ENCODE measurements at places on chromosomes 5 and 9.

GRCh38 chr5:180938294-180938693 lies 39.3 kb downstream of the BTNL8 start:
- DNase-seq: no peak

DNA sequence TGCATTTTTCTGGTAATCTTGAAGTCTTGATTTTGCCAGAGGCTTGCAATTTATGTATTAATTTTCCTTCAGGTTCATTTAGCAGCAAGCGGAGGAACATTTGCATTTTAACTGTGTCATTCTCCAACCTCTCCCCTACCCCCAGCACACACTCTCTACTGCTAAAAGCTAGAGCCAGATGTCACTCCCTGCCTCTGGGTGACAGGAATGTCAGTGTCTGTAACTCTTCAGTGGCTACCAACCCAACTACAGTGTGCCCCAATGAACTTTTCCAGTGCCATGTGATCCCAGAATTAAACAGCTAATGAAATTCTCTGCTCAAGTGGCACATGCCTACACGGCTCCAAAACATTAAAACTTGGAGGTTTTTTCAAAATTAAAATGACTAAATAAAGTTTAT lies 260.3 kb downstream of the GOLPH3 start:
- no peak for DNase-seq

- DNase-seq: no peak
Observed at GRCh38 chr5:5504325-5504724, 81.8 kb downstream of the ICE1 start.

- no peak for DNase-seq
Observed at GRCh38 chr5:56569076-56569475, 246.3 kb upstream of the MAP3K1 start.
